SW 1271 (cell line): ENCODE measurements at places on chromosomes 4 and X.

DNA sequence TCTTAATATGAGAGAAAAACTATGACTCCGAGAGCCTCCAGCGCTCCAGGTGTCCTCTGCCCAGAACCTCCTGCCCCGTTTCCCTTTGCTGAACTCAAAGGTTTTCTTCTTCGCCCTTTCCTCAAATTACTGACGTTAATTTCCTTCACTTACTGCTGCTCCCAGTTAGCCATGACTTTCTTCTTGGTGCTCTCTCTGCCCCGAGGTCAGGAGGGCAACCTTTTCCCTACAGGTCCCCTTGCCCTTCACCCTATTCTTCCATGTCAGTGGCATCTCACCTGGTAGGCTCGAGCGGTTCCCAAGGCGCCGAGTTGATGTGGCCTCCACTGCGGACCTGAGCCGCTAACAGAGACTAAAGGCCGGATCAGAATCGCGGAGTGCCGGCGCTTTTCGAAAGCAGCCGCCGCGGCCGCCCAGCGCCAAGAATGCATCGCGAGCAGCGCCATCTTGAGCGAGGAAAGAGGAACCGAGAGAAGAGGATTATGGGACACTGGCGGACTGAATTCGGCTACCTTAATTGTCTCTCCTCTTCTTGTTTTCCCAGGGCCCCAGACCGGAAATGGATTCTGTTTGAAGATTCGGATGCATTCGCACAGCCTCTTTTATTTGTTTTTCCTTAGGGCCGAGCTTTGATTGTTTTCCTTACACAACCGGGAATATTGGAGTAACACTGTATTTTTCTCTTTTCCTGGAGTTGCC is at the start of gene ABCB7:
TSS of gene ABCB7 (minus strand) at position 457 of the 699 bp plus-strand sequence. CDS start at position 446, 11 bp downstream.
- peak; percentile 24 for DNase-seq

DNA sequence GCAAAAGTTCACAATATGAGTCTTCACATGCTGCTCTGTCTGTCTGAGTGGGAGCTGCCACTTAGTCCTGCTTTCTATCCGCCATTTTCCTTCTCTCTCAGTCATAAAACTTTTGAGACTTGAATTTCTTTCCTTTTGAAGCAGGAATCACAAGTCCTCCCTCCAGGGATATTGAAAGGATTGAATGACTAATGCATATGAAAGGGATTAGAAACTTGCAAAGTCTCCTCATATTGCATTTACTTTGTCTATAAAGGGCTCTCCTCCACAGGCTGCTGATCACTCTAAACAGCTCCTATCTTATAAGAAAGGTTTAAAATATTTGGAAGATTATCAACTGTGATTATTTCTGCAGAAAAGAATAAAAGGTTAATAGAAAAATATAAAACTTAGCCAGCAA is 879.1 kb downstream of the ARAP2 start:
- no peak for DNase-seq

GRCh38 chrX:75648803-75649588 is 126.2 kb upstream of the ZDHHC15 start:
- DNase-seq: no peak

DNA sequence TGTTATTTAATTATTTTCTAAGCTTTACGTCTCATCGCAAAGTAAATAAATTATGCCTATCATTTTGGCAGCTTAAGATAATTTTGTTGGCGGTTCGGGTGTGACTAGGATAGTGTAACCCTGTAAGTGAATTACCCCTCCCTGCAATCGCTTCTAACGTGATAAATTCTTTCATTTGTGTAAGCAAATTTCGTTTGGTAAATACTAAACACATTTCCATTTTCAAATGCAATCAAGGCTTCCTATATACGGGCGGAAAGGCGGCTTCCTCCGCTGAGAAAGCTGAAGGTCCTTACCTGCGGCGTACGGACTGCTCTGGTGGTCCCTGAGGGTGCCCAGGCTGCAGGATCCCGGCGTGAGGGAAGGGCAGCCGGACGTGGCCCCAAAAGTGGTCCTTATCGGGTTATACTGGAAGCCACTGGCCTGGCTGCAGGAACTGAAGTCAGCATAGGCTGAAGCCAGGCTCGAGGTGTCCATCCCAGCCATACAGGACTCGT is 403 bp downstream of the PHOX2B start:
- DNase-seq: no peak

DNA sequence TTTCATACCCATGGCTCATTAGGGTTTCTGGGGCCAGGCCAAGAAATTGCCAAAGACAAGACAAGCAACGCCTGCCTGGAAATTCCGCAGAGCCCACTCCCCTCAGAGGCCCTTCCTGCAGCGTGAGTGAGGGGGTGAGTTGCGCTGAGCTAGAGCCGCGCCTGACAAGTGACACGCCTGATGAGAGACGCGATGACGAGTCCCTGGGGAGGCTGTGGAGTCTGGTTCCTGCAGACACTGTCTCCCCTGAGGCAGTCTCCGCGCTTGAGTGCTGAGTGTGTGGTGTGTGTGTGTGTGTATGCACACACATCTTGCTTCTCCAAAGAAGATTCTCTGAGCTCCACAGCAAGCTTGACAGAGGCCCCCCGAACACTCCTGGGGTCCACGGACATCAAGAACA is 269.8 kb downstream of the BCOR start:
- no peak for DNase-seq

DNA sequence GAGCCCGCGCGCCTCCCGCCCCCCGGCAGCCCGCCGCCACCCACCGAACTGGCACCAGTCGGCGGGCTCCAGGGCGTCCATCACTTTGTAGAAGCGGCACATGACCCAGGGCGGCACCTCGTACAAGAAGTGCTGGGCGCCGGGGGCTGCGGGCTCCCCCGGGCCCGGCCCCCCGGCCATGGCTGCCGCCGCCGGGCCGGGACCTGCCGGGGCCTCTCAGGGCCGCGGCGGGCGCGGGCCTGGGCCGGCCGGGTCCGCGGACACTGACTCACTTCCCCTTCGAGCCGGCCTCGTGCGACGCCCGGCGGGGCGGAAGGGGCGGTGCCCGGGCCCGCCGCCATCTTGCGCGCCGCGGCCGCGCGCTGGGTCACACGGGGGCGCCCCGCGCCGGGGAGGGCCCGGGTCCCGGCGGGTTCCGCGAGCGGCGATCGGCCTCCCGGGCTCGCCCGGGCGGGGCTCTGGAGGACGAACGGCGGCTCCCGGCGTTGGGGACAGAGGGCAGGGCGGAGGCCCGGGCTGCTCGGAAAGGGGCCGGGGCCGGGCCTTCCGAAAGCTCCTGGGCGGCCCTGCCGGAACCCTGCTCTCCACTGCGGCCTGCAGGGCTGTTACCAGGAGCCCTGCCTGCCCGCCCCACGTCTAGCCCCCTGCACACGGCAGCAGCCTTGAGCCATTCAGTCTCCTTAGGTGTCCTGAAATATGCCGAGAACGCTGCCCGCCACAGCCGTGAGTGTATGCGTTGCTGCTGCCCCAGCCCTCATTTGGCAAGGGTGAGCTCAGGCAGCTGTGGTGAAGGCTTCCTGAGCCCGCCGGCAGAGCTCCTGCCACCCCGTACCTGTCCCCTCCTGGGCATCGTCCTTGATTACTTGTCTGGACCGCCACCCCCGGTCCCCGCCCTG is at the start of gene IRAK1:
TSS of gene IRAK1 (minus strand) at position 270 of the 896 bp plus-strand sequence. CDS start at position 180, 90 bp downstream.
- no peak for DNase-seq

DNA sequence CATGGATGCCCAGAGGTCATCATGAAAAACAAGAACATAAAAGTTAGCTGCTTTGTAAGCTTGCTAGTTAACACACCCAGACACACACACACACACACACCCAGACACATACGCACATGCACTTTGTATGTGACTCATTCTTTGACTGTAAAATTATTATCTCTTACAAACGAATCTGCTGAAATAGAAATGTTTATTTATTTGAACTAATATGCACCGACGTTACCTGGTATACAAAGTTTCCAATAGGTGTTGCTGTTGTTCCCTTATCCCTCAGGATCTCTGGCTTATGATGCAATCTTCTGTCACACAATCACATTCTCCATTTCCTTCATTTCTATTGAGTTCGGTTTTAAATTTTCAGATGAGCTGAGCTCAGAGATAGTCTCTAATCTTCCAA is 209.3 kb downstream of the PTTG2 start:
- DNase-seq: peak; percentile 4

- DNase-seq: no peak
These were observed 255.7 kb upstream of the RPS6KA3 start for GRCh38 chrX:20522420-20522819.

DNA sequence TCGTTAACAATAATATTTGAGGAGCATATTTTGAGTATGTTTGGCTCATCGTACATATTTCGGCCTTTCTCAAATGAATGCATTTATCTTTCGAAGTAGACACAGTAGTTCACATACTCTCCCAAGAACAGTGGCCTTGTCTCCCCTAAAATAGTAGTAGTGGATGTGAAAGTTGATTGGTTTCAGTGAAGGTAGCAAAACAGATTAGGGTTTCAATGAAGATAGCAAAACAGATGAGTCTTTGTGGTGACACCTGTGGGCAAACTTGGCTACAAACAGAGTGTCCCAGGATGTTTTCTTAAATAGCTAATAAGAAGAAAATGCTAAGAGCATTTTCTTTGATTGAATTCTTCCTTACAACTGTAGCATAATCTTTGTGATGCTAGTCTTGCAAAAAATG is 67.0 kb downstream of the USP9X start:
- DNase-seq: no peak

- peak; percentile 2 for DNase-seq
These were observed 1077.3 kb downstream of the RAPGEF2 start for GRCh38 chr4:160180211-160180610.

DNA sequence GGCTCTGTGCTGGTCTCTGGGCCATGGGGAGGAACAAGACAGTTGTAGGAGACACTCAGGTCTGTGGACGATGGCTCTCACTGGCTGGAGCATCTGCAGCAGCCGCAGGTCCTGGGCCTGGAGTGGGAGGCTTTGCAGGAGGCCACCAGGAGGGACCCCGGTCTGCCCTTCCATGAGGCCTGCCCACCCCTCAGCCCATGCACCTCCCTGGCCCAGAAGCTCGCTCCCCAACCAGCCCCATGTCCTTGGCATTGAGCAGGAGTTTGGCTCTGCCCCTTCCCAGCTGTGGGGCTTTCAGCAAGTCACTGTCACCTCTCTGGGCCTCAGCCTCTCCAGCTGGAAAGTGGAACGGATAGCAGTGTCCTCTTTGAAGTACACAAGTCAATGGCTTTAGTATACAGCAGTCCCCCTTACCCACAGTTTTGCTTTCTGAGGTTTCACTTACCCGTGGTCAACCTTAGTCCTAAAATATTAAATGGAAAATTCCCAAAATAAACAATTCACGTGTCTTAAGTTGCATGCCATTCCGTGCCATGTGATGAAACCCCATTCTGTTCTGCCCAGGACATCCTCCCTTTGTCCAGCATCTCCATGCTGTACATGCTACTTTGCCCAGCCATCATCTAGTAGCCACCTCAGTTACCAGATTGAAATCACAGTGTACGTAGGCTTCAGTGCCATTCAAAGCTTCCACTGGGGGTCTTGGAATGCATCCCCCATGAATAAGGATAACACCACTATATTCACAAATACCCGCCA is 104.0 kb downstream of the CPZ start:
- no peak for DNase-seq

DNA sequence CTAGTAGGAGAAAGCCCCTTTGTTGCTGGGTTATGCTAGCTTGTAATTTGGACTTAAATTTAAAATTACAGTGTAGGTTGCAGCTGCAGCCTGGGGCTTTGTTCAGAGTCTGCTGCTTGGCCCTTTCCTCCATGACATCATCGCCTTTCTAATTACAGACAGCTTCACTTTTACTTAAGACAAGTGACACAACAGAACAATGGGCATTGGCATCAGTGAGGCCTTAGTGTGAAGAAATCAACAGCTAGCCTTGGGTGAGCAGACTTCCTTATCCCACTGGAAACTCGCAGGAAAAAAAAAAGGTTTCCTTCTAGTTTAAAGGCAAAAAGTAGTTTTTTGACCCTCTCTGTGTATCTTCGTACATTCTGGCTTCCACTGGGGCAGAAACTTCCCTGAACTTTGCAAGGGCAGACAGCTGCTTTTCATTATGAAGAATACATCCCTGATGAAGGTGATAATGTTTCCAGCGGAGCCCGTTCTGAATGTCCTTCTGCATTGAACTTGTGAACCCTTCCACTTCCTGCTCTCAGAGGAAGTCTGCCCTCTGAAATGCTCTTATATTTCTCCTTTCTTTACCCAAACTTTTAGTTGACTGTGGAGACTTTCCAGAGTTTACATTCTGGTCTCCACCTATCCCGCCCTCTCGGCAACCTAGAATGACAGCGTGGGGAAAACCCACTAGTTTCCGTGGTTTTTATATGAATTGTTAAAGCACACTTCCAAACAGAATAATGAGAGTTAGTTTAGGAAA is 123.2 kb upstream of the FAM9C start:
- no peak for DNase-seq

DNA sequence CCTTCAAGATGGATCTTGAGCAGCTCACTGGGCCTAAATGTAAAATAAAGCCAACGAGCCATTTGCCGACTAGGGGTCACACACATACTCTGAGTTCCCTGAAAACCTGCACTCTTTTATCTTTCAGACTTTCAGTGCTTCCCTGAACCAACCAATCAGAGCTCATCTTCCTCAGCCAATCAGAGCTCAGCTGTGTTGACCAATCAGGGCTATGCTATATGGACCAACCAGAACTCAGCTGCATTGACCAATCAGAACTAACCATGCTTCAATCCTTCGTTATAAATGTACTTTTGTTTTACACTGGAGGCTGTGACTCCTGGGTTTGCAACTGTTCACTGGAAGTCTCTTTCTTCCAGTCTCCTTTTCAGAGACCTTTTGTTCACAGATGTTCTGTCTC is 19.3 kb downstream of the SLC25A53 start:
- no peak for DNase-seq

DNA sequence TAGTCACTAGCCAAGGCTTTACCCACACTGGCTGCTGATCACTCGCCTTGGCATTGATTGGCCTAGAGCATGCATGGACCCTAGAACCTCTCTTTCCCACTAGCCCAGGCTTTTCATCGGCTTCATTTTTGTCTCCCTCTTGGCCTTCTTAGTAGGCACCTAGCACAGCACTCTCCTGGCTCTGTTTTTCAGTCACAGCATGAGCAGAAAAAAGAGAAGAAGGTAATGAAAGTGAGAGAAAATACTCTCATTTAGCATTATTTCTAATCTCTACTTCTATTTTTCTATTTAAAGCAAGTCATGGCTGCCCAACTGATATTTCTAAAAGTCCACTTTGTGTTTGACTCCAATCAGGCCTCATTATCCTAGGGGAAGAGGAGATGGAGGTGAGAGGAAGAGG is 267.2 kb downstream of the FBXO8 start:
- no peak for DNase-seq

- DNase-seq: no peak
These were observed 709.1 kb upstream of the FAM241A start for GRCh38 chr4:111435986-111436744.

DNA sequence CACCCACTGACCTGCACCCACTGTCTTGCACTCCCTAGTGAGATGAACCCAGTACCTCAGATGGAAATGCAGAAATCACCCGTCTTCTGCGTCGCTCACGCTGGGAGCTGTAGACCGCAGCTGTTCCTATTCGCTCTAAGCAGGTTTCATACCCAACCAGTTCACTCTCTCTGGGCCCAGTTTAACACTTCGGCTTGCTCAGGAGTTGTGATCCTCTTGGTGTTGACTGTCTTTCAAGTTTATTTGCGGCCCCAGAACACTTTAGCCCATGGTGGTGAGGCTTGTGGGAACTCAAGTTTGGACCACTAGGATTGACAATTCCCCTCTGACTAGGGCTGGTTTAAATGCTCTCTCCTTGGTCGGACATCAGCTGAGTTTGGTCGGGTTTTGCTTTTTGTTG is 147.0 kb downstream of the DACH2 start:
- no peak for DNase-seq
